ENCODE measurements at places on chromosomes 2 and 18.
A peak's percentile ranks its signal among the peaks of the same experiment; 100 is the strongest.

DNA sequence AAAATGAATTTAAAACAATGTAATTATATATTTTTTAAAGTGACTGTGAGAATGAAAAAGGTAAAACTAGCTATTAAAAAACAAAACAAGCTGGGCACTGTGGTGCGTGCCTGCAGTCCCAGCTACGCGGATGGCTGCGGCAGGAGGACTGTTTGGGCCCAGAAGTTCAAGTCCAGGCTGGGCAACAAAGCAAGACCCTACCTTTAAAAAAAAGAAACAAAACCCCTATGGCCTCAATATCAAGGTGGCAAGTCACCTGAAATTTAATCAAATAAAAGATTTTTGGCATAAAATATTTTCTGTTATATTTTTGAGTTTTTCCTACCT, 46.9 kb upstream of the STRN start:
- no peak for DNase-seq

DNA sequence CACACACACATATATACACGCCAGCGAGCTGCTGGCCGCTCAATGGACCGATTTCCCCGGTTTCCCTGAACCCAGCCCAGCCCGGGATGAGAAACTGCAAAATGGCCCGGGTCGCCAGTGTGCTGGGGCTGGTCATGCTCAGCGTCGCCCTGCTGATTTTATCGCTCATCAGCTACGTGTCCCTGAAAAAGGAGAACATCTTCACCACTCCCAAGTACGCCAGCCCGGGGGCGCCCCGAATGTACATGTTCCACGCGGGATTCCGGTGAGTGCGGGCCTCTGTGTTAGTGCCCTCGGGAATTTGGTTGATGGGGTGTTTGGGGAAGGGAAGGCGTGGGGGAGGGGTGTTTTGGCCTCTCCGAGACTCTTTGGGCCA, 392 bp downstream of the ST8SIA3 start:
- no peak for DNase-seq

DNA sequence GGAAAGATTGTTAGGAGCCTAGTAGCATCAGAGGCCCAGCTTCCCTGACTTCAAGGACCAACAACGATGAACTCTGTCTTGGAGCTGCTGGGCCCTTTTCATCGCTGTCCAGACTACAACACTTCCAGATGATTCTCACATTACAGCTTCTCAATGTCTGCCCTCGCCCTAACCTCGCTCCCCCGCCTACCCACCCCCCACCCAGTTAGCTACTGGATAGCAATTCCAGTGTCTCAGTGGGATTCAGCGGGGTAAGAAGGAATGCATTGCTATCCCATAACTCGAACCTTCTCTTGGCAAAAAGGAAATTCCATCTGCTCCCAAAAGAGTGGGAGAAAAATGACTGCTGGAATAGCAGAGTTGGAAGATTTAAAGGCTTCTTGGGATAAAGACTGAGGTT, 65.0 kb downstream of the RPL37A start:
- DNase-seq, result no peak

DNA sequence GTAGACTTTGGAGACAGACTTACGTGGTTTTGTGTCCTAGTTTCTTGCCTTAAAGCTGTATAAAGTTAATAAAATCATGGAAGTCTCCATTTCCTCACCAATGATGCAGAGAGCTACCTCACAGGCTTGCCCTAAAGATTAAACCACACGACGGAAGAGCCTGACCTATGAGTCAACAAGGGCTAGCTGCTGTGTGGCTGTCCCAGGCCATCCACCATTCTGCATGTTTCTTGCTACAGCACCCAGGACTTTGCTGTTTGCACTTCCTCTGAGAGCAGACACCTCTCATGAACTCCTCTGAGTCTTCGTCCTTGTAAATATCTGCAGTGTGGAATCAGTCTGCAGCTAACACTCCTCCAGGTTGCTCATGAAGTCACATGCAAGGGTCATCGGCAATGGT, 160.0 kb upstream of the TRIB2 start:
- peak; percentile 6 for DNase-seq

DNA sequence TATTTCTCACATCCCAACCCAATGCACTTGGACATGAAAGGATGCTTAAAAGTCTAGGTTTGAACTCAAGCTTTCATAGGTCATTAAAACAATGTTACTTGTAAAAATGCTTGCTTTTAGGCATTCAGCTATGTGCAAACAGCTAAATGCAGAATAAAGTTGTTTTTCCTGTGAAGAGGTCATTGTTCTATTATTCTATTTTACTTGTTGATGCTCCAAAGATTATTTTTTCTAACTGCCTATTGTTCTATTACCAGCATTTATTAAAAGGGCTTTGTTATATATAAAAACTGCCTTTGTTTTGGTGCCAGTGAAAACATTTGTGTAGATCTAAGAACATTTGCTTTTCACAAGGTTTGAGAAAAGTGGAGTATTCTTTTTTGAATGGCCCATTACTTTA, 49.4 kb downstream of the TMEM178A start:
- no peak for DNase-seq

DNA sequence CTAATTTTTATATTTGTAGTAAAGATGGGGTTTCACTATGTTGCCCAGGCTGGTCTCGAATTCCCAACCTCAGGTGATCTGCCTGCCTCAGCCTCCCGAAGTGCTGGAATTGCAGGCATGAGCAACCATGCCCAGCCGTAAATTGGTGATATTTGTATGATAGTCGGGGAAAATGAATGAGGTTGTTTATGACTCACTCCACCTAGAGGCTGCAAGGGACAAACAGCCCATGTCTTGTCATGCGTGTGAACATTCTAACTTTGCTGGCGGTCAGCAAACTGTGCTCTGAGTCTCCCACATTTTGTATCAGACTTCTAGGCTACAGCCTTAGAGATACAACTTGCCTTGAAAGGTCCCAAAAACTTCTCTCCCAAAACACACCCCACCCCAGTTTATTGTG, 133.5 kb upstream of the DTNA start:
- DNase-seq, result no peak

DNA sequence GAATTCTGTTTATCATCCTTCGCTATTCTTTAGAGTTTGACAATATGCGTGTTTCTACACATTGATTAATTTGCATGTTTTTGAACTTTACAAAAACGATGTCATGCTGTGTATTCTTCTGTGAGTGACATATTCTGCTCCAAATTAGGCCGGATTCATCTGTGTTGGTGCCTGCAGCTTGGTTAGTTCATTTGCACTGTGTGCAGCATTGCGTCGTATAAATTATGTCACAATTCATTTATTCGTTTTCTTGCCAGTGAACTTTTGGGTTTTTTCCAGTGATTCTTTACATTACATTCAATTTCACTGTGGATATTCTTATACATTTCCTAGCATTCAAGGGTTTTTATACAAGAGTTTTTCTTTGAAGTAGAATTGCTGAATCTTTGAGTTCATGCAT, 118.3 kb downstream of the KCNF1 start:
- no peak for DNase-seq

DNA sequence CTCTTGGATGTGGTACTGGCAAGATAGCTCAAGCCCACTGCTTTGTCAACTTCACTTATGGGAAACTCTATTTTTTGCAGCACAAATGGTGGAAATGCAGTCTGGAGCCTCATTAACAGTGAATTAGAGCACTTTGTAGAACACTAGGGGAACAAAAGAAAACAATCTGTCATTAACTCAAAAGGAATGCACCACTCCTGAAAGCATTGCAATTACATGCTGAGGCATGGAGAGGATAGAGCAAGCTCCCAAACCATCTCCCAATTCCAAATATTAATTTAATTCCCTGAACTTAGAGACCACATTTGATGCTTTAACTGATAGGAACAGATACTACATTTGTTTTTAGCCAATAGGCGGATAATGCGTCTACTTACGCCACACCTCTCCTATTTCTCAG, 32.8 kb upstream of the TANC1 start:
- DNase-seq, result no peak

DNA sequence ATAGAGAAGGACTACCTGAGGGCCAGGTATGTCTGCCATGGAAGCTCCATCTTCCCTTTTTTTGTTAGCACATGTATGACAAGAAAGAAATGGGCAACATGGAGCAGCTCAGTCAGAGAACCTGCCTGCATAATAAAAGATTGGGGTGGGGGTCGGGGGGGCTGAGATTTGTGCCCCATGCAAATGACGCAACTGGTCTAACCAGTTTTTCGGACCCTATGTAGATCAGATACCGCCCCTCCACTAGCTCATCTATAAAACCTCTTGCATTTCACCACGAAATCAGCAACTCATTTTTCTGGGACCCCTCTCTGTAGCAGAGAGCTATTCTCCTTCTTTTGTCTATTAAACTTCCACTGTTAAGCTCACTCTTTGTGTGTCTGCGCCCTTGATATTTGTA, 657.2 kb downstream of the ERBB4 start:
- no peak for DNase-seq

DNA sequence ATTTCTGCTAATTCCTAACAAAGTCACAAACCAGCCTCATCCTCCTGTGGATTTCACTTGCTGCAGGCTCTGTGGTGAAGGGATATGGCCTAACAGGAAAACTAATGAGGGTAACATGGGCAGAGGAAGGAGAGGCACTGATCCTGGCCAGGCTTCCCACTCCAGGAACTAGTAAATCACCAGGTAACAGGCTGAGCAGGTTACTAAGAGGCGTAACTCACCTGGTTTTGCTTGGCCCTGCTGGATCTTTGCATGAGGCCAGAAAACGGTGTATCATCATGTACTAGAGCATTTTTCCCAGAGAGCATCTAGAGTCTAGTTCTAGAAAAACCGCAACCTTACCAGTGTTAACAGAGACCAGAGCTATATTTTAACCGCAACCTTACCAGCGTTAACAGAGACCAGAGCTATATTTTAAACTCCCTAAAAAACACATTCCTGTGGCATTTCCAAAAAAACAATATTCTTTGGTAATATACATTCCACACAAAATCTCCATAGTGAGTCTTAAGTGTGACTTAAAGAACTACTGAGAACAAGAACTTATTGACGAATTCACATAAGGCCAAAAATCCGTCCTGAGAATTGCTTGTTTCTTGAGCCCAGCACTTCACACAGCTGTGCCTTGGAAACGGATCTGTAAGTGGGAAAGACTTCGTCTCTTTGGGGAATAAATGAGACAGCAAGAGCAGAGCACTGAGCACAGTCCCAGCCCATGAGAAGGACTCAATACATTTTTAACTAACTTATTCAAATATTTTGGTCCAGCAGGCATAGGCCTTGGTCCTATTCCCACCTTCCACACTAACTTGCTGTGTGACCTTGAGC, 43.4 kb downstream of the DPP4 start:
- no peak for DNase-seq

- no peak for DNase-seq
Measured at GRCh38 chr2:58376592-58376991, 135.5 kb upstream of the FANCL start.

- DNase-seq, result no peak
Measured at GRCh38 chr2:194004590-194005206, 1652.3 kb upstream of the SLC39A10 start.

GRCh38 chr2:191489177-191489576, 188.8 kb upstream of the NABP1 start:
- no peak for DNase-seq

GRCh38 chr2:214378455-214379103, 32.3 kb upstream of the VWC2L start:
- no peak for DNase-seq

DNA sequence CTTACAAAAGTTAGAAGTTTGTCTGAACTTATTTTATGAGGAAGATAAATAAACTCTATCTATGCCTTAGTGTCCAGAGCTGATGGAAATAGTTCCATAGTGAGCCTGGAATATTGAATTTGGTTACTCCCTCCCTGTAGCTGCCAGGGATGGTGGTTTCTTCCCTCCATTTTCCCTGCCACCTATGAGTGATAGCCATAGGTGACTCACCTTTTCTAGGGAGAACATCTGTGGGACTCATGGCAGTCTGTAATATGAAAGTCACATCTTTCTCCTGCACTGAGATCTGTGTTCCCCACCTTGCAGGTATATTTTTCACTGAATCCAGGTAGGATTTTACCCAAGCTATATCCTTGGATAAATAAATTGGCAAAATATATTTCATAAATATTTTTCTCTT, 148.8 kb downstream of the TPGS2 start:
- DNase-seq, result no peak

- no peak for DNase-seq
Measured at GRCh38 chr2:29995241-29995640, 73.9 kb upstream of the ALK start.

DNA sequence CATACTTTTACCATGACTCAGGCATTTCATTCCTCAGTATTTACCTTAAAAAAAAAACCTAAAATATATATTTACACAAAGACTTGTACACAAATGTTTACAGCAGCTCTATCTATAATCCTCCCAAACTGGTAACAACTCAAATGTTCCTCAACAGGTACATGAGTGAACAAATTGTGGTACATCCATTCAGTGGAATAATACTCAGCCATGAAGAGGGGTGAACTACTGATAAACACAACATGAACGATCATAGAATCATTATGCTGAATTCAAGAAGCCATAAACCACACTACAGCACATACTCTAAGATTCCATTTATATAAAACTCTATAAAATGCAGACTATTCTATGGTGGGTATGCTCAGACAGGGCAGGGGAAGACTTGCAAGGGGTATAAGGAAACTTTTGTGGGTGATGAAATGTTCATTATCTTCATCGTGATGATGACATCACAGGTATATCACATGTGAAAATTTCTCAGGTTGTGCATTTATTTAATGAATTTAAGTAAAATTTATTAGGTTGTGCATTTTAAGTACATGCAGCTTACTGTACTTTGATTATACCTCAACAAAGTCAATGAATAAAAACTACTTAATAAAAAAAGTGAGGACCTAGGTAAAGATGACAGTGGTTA, 24.7 kb upstream of the DUSP2 start:
- no peak for DNase-seq

- no peak for DNase-seq
Measured at GRCh38 chr2:9892236-9892635, 49.0 kb downstream of the TAF1B start.

- no peak for DNase-seq
Measured at GRCh38 chr18:48230467-48231113, 178.6 kb downstream of the ZBTB7C start.

- DNase-seq, result no peak
Measured at GRCh38 chr2:61619561-61619960, 81.4 kb upstream of the XPO1 start.

DNA sequence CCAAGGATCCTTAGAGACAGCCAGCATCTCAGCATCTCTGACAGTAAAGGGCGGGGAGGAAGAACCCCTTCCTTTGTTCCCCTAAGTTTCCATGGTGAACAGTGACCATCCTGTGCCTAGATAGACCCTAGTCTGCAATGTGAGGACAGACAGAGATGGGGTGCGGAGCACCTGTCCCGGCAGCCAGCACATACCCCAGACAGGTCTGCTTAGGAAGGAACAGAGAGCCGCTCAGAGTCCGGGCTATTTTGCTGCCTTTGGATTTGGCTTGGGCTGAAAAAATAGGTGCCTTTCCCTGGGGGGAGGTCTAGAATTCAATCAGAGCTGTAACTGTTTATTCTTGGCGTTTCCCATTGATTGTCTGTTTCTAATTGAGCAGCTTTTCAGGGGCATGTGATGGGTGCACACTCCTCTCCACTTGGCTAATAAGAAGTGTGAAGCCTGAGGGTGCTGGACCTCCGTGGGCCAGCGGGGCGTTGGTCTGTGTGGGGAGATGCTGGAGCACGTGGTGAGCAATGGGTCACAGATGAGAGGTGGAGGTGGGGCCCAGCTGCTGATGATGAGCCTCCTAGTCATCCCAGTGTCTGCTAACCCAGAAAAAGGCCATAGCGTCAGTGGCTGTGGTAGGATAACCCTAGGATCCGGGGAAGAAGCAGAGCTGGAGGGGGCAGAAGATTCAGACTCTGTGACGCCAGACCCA, 236.8 kb downstream of the SEPTIN10 start:
- DNase-seq, result no peak

Data from activated CD4-positive, alpha-beta T cell treated with anti-CD3 and anti-CD28 coated beads, Interleukin-2, amount 50 U/mL, for 1 hour (primary cell).